Eye (tissue), 1 donor: ENCODE measurements at places on chromosomes 2 and 18.
A peak's percentile ranks its signal among the peaks of the same experiment; 100 is the strongest.

DNA sequence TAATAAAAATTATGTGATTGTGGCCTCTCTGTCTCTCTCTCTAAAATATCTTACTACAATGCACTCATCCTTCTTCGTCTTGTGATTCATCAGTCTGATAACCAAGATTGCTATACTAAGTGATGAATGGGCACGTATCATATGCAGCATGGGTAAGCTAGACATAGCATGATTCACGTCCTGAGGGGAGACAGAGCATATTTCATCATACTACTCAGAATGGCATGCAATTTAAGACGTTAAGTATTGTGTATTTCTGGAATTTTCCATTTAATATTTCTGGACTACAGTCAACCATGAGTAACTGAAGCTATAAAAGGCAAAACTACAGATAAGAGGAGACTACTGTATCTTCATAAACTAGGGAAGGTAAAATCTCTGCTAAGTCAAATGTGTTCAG lies 97.0 kb upstream of the CD226 start:
- DNase-seq: peak; percentile 49

DNA sequence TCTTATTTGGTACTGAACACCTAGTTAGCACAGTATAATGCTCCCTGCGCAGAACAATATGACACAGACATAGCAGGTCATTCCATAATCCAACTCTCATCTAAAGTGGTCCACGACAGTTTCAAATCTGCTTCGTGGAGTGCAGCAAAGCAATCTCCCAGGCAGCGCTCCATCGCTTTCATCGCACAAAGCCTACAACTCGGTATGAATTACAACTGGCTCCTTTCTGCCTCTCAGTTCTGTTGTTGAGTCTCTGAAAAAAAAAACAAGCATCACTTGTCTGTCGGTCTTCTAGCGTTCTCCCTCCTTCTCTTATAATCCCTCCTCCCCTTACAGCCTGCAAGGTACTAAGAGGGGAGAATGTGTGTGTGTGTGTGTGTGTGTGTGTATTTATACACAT lies 123.5 kb downstream of the FIGN start:
- no peak for DNase-seq

DNA sequence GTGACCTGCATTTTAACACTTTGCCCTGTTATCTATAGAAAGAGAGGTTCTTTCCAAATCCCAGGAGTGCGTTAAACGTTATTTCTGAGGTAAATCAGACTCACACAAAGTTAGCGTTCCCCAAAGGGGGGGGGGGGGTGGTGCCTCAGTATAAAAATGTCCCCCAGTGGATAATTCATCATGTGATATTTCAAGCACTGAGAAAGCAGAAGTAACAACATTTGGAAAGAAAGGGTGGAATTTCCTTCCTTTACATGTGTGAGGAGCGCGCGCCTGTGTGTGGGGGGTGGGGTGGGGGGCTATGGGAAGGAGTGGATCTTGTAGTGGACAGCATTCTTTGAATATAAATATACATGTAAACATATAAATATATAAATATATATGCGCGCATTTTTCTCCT lies 630.9 kb downstream of the NYAP2 start:
- no peak for DNase-seq

DNA sequence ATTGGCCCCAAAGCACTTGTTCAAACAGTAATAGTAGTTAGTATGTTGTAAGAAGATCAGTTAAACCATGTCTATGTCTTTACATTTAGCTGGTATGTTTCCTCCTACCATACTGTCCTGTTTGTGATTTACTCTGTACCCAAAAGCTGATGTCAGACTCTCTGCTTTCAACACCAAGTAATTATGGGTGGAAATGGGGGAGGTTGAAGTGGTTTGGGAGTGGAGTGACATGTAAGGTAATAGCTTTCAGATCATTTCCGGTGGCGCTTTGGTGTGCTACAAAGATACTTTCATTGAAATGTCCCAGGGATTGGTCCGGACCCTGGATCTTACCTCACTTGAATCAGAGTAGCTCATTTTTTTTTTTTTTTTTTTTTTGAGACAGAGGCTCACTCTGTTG lies 39.7 kb upstream of the TGIF1 start:
- DNase-seq: no peak

- DNase-seq: no peak
These were observed 68.6 kb downstream of the ZAP70 start for GRCh38 chr2:97781981-97782380.

DNA sequence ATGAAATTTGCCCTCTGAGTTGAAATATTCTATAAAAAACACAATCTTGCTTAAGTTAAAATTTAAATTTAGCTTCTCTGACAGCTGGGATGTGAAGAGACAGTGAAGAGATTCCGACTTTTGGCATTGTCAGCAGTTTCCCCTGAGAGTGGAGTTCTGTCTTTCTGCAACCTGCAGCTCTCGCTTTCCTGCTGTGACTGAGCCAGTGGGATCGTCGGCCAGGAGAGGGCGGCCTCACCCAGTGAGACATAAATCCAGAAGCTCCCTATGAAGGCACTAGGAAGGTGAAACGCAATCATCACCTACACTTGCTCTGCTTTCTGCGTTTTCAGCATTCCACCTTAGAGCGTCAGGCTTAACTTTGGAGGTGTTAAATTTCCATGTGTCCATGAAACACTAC lies 75.4 kb upstream of the HNMT start:
- peak; percentile 45 for DNase-seq

DNA sequence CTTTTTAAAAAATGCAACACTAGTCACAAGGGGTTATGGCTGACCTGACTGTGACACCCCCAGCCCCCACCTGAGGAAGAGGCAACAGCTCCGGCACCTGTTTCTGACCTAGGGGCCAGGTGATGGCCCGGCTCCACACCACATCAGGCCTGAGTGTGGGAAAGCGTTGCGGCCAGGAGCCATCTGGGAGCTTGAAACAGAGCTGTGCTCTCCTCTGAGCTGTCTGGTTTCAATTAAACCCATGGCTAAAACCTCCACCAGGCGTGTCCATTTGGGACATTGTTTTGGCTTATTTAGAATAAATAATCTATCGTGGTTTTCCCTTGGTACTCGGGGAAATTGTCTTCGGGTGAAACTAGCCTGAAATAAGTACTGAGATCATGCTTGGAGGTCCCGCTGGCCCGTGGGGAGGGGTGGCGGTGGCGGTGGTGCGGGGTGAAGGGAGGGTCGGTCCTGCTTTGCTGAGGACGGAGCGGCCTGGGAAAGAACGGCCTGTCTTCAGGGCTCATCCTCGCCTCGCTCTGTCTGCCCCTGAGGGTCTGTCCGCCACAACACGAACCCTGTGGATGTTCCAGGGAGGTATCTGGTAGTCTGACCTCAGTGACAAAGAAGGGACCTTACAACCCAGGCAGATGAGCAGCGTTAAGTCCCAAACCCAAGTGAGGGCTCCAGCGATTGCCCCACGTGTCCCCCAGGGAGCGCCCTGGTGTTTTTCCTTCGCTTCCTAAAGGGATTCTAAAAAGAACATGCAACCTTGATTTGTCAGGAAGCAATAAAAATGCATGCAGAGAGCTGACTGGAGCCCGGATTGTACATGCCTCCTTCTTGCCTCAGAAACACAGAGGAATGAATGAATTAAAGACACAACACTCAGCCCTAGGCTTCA lies 58.7 kb downstream of the IL1RL2 start:
- peak; percentile 35 for DNase-seq

DNA sequence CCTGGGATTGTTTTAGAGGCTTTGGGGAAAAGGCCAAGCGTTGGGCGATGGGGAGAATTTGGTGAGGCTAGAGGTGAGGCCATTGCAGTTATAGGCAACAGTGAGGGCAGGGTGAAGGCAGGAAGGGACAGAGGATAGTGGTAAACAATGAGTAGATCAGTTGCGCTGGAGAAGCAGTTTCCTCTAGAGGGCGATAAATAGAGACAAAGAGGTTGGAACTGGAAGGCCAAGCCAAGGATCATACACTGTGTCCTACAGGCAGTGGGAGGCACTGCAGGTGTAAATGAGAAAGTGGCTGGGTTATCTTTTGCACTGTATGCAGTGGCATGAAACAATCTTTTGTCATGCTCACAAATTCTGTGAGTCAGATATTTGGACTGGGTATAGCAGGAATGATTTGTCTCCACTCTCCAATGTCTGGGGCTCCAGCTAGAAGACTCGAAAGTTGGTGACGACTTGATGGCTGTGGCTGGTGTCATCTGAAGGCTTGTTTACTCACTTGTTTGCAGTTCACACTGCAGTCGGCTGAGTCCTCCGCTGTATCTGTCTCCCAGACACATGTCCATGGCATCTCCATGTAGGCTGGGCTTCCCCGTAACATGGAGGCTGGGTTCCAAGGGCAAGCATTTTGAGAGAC lies 82.1 kb downstream of the TNP1 start:
- DNase-seq: no peak

DNA sequence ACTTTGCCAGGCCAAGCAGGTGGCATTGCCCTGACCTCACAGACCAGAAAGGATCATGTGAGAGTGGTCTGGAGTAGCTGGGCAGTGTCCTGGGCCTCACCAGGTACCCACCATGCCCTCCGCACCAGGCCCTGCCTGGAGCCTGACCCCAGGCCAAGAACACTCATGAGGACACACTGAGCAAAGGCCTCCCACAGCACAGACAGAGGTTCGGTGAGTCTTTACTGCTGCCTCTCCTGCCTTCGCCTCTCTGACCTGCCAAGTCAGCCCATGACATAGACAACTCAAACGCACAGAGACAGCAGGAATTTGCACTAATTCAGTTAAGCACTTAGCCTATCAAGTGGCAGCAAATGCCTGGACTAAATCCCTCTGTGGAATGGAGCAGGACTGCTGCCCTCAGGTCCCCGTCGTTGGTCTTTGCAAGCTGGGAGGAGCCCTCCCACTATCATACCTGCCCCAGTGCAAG lies 62.5 kb downstream of the RHOB start:
- DNase-seq: peak; percentile 46

DNA sequence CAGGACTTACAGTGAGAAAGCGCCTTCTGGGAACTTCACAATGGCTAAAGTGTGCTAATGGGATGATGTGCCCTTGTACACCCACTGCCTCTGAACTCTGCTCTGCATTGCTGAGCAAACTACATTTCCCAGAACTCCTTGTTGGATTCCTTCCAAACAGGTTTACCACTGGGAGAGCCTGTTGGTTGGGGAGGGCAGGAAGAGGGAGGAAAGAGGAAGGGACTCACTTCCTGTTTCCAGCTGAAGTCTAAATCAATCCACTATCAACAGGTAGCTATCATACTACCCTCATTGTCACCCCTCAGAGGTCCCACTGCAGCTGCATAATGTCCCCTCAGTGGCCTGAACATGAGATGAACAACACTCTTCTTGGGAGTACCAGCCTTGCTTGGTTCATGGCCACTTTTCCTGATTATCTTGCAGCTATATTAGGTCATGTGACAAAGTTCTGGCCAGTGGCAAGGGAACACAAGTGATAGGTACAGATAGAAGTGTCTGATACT lies 109.7 kb downstream of the MSH2 start:
- DNase-seq: no peak

DNA sequence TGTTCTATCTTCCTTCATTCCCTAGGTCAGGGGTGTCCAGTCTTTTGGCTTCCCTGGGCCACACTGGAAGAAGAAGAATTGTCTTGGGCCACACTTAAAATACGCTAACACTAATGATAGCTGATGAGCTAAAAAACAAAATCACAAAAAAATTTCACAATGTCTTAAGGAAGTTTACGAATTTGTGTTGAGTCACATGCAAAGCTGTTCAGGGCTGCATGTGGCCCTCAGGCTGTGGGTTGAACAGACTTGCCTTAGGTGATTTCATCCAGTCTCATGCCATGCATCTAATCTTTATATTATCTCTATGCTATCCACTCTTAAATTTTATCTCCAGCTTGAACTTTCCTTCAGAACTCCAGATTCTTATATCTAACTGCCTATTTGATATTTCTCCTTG lies 80.1 kb downstream of the CCDC85A start:
- no peak for DNase-seq

DNA sequence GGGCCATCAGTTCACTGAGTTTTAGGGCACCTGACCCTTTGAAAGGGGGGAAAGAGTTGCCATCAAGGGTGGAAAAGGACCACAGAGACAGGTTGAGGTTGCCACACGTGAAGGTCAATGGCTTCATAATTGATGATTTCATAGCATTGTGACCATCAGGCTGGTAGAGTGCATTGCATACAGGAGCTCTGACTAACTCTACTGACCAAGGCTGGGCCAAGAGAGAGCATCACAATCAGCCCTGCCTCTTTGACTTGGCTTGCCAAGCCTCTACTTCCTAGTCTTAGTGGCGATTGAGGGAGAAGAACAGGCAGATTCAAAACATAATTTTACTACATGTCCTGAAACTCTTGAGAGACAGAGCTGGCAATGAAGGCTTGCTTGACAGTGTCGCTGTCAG lies 5.8 kb upstream of the TNP1 start:
- DNase-seq: no peak

DNA sequence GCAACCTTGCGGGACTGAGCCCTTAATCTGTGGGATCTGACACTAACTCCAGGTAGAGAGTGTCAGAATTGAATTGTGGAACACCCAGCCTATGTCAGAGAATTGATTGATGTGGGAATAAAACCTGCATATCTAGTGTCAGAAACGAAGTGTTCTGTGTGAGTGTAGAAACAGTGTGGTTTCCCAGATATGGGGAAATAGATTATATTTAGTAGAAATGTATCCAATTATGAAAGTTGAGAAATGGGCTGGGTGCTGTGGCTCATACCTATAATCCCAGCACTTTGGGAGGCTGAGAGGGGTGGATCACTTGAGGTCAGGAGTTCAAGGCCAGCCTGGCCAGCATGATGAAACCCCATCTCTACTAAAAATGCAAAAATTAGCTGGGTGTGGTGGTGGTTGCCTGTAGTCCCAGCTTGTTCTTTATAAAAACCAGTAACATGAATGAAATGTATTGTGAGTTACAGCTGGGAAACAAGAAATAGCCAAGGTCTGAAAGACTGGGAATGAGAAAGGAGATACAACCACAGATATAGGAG lies 4.3 kb upstream of the TP53I3 start:
- DNase-seq: no peak

- no peak for DNase-seq
These were observed 10.1 kb downstream of the CFAP65 start for GRCh38 chr2:219031005-219031738.

DNA sequence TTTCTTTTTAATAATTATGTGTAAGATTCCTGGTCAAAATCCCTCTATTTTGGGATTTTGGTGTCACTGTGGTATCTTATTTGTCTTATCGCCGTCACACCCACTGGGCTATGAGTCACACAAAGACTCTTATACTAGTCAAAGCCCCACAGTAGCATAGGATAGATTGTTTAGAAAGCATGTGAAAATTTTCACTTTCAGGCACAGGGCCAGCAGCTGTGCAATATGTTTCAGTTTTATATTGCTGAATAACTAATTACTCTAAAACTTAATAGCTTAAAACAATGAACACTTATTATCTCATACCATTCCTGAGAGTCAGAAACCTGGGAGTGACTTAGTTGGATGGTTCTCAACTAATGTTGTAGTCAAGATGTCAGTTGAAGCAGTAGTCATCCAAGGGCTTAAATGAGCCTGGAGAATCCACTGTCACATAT lies 24.0 kb downstream of the CFAP210 start:
- no peak for DNase-seq

- no peak for DNase-seq
These were observed 59.5 kb downstream of the E2F6 start for GRCh38 chr2:11406267-11406957.

- no peak for DNase-seq
These were observed 42.3 kb downstream of the SERPINB7 start for GRCh38 chr18:63817441-63818051.

- DNase-seq: no peak
These were observed 1365.5 kb upstream of the CHAC2 start for GRCh38 chr2:52402128-52402527.
